ENCODE measurements at places on chromosomes 5 and 9.

DNA sequence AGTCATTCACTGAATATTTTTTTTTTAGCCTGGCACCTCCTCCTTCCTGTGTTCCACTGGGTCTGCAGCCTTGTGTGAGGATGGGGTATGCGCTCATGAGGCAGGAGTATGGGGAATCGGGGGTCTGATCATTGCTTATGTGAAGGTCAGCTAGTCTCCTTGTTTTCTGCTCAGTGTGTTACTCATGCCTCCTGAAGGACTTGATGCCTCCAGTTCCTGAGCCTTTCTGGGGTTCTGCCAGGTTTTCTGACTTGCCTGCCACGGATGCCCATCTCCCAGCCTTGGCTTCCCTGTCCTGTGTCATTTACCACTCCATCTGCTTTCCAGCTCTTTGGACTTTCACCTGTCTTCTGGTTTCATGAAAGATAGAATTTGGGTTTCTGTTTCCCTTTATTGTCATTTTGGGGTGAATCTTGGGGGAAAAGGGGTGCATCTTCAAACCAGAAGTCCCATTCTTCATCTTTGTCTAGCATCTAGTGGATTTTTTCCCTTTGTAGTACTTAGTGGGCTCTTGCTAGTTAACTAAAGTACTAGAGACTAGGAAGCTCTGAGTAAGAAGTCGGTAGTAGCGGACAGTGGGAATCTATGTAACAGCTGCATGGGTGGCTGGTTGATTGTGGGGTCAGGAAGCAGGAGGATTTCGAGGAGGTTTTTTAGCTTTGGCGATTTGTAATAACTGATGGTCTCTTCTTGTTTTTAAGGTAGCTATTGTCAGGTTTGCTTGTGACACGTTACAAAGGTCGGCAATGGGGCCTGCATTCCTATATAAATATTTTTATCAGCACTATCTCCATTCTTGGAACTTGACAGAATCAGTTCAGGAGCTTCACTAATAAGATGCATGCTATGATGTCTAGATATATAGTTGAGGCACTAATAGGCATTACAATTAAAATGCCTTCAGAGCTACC, 8.2 kb downstream of the OTULIN start:
- no peak for DNase-seq

DNA sequence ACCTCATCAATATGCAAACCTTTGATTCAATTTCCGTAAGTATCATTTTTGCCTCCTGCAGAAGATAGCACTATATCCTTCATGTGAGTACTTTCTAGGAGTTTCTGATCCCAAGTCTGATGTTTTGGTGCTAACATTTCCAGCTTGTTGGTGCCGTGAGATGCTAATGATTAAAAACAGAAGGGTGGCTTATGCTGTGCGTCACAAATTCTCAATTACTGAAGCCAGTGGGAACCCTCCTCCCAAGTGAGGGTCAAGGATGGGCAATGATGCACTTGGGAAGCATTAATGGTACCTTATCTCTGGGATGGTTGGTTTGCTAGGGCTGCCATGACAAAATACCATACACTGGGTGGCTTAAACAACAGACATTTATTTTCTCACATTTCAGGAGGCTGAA, 123.0 kb downstream of the FOXD1 start:
- DNase-seq = no peak

DNA sequence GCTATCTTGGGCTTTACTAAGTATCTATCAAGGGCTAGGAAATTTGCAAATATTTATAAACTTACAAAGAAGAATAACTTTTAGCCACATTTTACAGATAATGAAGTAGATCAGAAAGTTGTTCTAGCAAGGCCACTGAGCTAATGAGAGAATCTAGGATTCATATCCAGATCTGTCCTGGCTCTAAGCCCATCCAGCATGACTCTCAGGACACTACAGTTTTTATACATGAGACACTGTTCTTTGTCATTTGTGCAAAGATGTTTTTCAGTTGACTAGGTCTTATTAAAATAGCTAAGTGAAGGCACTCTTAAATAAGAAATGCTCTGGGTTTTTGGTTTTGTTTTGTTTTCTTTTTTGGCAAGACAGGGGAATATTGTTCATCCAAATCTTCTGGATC, 273.1 kb downstream of the GABRB2 start:
- no peak for DNase-seq

GRCh38 chr9:20929276-20929675, 102.2 kb downstream of the HACD4 start:
- DNase-seq = no peak

All from GM12865 (cell line).